Suppressor macrophage treated with lipopolysaccharide for 4 hours (primary cell): ENCODE measurements at places on chromosomes 11 and 22.
A peak's percentile ranks its signal among the peaks of the same experiment; 100 is the strongest.

- DNase-seq = no peak
Observed at GRCh38 chr11:134497586-134497985, 85.5 kb upstream of the B3GAT1 start.

GRCh38 chr22:30250661-30251267 is 4.2 kb upstream of the LIF start:
- DNase-seq = no peak

DNA sequence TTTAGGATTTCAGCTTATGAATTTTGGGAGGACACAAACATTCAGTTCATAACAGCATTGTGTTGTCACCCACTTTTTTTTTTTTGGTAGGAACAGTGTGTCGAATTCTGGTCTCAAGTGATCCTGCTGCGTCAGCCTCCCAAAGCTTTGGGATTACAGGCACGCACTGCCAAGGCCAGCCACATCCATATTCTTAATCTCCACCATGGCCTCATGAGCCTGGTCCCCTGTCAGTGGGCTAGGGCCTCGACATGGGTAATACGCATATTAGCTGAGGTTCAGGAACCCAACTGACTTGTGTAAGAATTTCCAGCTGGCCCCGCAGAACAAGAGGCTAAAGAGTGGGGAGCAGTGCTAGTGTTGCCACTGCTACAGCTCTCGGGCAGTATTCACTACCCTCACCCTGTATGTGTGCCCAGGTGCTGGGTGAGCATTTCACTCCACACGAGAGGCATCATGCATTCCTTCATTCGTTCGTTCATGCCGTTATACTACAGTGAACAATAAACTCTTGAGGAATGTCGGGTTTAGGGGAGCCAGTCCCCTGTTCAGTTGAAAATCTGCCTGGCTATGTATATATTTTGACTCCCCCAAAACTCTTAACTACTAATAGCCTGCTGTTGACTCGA is 5.2 kb upstream of the VPREB1 start:
- no peak for DNase-seq

DNA sequence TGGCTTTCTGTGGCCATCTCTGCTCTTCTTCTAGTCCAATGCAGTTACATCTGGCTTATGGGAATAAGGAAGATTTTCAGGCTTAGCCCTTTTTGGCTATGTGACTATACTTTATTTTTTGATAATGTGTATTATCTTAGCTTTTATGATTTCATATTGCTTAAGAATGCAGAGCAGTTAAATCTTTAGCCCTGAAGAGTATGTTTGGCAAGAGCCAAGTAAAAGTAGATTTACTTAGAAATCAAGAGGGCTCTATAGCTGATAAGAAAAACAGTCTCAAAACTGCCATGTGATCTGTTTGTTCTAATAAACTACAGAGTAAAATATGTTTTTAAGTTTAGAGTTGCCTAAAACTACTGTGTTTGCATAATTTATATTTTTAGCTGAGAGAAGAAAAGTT is 61.2 kb downstream of the RNF169 start:
- no peak for DNase-seq

DNA sequence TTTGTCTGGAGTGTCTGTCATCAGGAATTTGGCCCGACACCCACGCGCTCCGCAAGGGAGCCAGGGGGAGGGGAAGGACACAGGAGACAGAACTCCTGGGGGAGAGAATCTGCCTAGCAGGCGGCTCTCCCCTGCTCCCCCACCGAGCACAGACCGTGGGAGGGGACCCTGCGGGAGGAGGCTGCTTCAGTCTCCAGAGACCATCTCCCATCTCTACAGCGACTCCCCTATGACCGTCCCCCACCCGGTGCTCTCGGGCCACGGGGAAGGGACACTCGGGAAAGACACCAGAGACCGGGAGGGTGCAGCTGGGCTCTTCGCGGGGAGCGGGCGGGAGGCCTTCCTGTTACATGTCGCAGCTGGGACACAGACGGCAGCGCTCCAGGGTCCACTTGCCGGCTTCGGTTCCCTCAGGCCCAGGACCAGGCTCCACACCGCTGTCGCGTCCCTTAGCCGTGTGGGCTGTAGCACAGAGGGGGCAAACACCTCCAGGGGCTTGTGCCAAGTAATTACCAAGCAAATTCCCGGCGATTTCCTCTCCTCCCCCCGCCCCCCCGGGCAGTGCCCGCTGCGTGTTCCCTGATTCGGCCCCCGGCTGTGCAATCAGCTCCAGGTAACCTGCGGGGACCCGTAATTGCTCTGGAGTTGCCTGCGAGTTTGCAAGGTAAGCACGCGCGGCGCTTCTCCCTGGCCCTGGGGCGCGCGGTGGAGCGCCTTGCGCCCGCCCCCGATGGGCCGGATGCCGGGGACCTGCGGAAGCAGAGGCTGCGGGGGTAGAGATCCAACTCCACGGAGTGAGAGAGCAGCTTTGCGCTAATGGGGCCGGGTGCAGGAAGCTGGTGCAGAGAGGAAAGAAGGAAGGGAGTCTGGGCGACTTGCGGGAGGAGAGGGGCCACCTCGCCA is 155.1 kb upstream of the CADM1 start:
- peak; percentile 36 for DNase-seq

DNA sequence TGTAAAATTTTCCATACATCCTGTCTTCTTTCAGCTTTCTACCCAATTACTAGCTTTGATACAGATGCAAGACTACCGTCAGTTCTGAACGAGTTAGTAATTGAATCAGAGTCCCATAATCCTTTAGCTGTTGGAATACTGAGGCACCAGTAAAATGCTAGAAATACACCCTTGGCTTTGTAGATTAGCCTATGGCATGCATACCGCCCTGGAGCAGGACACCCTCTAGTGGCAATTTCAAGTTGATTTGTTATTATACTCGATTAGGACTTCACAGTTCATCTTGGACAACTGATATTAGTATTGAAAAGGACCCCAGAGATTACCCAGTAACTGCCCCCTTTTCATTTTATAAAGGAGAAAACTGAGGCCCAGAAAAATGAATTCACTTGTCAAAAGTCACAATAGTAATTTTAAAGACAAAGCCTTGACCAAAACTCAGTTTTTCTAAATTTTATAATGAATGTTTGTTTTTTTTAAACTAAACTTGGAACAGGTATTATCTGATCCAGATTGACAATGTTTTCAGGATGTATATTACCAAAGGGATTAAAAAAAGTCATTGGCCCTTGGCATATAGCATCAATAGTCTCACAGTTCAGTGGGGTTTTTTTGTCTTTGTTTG is 72.6 kb downstream of the HIPK3 start:
- peak; percentile 66 for DNase-seq

- no peak for DNase-seq
Observed at GRCh38 chr22:44782363-44782963, 30.1 kb downstream of the ARHGAP8 start.

DNA sequence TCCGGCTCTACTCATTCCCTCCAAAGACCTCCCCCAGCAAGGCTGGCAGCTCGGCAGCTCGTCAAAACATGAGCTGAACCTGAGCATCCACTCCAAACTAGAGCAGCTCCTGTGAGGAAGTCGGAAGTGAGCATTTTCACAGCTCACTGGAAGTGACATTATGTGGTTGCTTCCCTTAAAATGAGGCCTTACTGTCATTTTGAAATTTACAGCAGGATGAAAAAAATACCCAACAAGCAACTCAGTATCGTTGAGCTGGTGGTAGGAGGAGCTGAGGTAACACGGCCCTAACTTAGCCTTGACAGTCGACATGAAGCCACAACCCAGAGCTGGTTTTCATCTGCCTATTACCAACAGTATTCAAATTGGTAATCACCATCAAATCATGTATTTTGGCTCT is 38.0 kb upstream of the ARFGAP3 start:
- peak; percentile 79 for DNase-seq

- no peak for DNase-seq
Observed at GRCh38 chr11:67654225-67654624, 3.7 kb upstream of the ACY3 start.

- no peak for DNase-seq
Observed at GRCh38 chr11:6895010-6895409, 2.7 kb upstream of the OR2D2 start.

DNA sequence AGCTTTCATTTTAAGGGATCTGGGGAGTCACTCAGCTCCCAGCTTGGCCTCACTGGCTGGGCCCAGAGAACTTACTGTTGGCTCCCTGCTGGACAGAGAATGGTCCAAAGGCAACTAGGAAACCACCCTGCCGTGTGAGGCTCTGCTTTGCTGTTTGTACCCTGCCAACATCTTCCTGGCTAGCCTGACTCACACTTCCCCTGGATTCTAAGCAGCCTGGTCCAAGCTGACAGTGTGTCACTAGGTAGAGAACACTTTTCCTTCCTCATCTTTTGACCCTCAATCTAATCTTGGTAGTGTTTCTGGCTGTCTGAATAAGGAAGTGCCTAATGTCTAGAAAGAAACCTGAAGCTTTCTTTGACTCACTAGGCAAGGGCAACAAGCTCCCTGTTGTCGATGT is 76.7 kb downstream of the FAR1 start:
- DNase-seq = no peak

- no peak for DNase-seq
Observed at GRCh38 chr11:87033561-87033960, 4.2 kb upstream of the TMEM135 start.

- DNase-seq = no peak
Observed at GRCh38 chr11:3157381-3158130, 7.6 kb downstream of the OSBPL5 start.

DNA sequence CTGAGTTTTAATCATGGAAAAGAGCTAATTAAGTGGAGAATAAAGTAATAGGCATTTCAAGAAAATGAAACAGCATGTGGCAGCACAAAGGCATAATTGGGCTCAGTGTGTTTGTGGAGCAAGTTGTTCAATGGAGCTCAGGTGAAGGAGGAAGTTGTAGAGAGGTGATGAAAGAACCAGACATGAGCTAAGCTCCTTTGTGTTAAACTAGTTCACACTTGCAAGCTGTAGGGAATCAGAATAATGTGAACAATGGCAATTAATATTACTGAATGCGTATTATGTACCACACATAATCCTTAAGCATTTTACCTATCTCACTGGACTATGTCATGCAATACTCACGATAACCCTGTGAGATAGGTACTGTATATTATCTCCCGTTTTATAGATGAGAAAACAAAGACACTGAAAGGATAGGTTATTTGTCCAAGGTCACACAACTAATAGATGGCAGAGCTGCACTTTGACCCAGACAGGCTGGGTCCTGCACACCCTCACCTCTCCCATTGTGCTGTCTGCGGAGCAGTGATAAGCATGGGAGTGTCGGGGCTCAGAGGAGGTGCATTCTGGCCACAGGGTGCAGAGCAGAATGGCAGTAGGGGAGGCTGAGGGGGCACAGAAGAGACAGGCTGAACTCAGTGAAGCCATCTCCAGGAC is 8.9 kb downstream of the OLFML1 start:
- no peak for DNase-seq

GRCh38 chr11:85766721-85767161 is 44.2 kb downstream of the SYTL2 start:
- no peak for DNase-seq

DNA sequence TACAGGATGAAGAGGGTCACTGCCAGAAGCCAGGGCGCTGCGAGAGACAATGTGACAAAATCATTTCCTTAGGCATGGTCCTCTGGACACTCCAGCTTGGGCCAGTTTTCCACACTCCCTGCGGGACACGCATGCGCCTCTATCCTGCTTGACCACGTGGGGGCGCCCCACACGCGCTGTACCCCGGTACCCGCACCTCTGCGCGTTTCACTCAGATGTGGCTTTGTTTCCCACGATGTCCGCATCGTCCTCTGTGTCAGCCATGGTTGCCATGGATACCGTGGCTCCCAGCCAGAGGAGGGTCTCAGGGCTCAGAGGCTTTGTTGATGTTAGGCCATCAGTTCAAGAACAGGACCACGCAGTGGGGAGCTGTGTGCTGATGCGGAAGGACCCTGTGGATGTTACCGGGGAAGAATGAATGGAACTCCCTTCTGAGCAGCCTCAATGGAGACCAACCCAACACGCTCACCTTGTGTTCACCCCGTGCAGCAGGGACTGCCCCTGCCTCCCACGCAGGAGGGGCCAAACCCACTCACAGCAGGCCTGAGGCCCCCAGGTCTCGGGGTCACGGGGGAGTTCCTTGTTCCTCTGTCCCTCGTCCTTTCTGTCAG is 101.1 kb upstream of the SLC22A12 start:
- peak; percentile 71 for DNase-seq

GRCh38 chr11:77082838-77083565 is 16.2 kb downstream of the CAPN5 start:
- DNase-seq = peak; percentile 67

DNA sequence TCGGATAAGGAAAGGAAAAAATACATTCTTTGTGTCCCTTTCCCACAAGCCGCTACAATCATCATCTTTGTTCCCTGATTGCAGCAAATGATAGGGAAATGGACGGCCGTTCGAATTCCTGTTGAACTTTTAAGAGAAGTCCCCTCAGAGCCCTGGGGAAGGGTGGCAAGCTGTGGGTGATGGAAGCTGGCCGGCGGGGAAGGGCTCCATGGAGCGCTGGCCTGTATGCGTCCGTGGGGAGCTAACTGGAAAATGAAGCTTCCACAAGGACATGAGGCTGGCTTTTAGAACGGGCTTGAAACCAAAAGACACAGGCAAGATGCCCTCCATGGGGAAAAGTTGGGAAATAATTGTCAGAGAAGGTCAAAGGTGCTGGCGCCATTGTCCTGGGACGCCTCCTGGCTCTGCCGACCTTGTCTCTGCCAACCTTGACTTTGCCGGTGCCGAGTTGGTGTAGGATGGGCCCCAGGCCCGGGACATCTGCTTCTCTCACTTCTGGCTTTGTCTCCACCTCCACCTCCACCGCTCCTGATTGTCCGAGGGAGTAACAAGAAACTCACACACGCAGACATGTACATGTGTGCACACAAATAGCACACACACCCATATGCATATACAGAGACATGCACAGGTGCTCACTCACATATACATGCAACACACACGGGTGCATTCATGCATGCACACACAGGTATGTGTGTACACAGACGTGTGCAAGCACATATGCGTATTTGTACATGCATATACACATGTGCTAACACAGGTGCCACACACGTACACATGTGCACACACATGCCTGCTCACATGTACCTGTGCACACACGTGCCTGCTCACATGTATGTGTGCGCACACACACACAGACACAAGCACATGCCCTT is 14.5 kb upstream of the PPARA start:
- DNase-seq = no peak

DNA sequence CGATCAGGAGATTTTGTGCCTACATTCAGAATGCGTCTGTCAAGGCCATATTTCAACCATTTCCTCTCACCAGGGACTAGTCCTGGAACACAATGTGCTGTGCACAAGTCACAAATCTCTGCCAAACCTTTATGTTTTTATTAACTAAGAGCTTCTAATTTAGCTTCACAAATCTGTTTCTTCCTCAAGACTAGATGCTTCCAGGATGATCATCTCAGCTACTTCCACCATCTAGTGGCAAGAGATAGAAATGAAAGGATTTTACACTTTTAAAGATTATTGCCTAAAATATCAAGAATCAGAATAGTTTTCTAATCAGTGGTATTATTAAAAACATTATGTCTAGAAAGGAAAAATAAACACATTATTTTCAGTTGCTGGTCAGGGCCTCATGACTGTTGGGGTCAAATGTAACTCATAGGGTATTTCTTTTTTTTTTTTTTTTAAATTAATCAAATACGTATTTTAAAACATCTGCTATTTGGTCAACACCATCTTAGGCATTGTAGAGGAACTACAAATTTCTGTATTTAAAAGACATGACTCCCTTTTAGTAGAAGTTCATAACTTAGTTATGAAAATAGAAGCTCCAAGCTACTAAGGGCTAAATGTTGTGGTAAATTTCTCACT is 1102.6 kb downstream of the DLG2 start:
- no peak for DNase-seq

GRCh38 chr11:413120-414081 is 1.4 kb downstream of the SIGIRR start:
- DNase-seq = no peak

- DNase-seq = no peak
Observed at GRCh38 chr11:37858398-37858797, 1260.4 kb upstream of the RAG2 start.
